ENCODE measurements at places on chromosomes 7 and 10. TPM values are rescaled to one million over a fixed set of nuclear protein-coding genes. Genes with fewer than 3 reads are reported as not detected.

Gene IKZF1
- total RNA-seq: not detected

Gene HECW1
- total RNA-seq: not detected

Gene RNF148
- total RNA-seq: under 0.01 TPM

Gene AP5Z1
- total RNA-seq: 30.3 TPM

Gene PNLIPRP3
- 29.0 TPM for total RNA-seq

Gene AZGP1
- 1.0 TPM for total RNA-seq

Gene MOGAT3
- total RNA-seq: not detected

Gene KLLN
- total RNA-seq: 0.34 TPM

Gene GPR26
- total RNA-seq: under 0.01 TPM

Gene PMS2
- total RNA-seq: 34.3 TPM

Gene PTPN12
- 106 TPM for total RNA-seq

Gene CARD11
- 2.4 TPM for total RNA-seq

Gene VAX1
- total RNA-seq: not detected

Gene UCN3
- total RNA-seq: not detected

Gene C10orf53
- total RNA-seq: not detected

Gene SKAP2
- 7.4 TPM for total RNA-seq

Gene CYP2C19
- 0.50 TPM for total RNA-seq

Gene FOXI2
- not detected for total RNA-seq

Gene CNTNAP2
- total RNA-seq: 2.1 TPM

Gene LIPN
- 5.8 TPM for total RNA-seq

Gene DGKB
- not detected for total RNA-seq

Gene GHRHR
- not detected for total RNA-seq

Gene CXCL12
- not detected for total RNA-seq

Gene EBF3
- not detected for total RNA-seq

Gene ANKRD61
- total RNA-seq: 0.21 TPM

Gene ZP3
- total RNA-seq: 19.4 TPM

Gene GNAT3
- total RNA-seq: not detected

Gene HOXA4
- not detected for total RNA-seq

Gene TDRD1
- total RNA-seq: not detected

Gene CTBP2
- 110 TPM for total RNA-seq

Gene VPS37D
- 1.3 TPM for total RNA-seq

Gene CPED1
- 0.50 TPM for total RNA-seq

Gene IFIT1B
- not detected for total RNA-seq

Gene FANK1
- total RNA-seq: 2.7 TPM

Gene INSYN2A
- under 0.01 TPM for total RNA-seq

Gene OR13A1
- total RNA-seq: not detected

Gene PSTK
- total RNA-seq: 7.5 TPM

Gene UROS
- total RNA-seq: 18.8 TPM

Gene SMO
- total RNA-seq: 3.1 TPM

Gene TAS2R4
- total RNA-seq: 1.0 TPM

Gene RSPH10B2
- total RNA-seq: 0.34 TPM

Gene MTURN
- 24.6 TPM for total RNA-seq

Gene FLNC
- 1.0 TPM for total RNA-seq

Gene SLC16A9
- 3.7 TPM for total RNA-seq

Gene DIP2C
- 4.8 TPM for total RNA-seq

Gene NKX2-3
- total RNA-seq: not detected

Measured in nasal cavity respiratory epithelium epithelial cell of viscerocranial mucosa (primary cell).